Endothelial cell (in vitro differentiated cells): ENCODE measurements at places on chromosomes 5 and 9.

- DNase-seq: no peak
- peaks cover 59% of the 10 kb centered on the region for H3K4me1 ChIP-seq
- H3K27me3 ChIP-seq: peaks cover 2% of the 10 kb centered on the region
Observed at GRCh38 chr5:151153766-151154272, 3.8 kb downstream of the ANXA6 start.

GRCh38 chr9:116687074-116687753 is at the start of gene TRIM32:
TRIM32 (plus strand) TSS chr9:116687305; CDS start chr9:116697743, 10,438 bp downstream.
- peak; percentile 96 for DNase-seq
- H3K4me3 ChIP-seq: peak within 1 kb of the TSS; percentile 97
- H3K27me3 ChIP-seq: peaks cover 7% of the 10 kb centered on the region
- peak within 1 kb of the TSS; percentile 70 for H3K27ac ChIP-seq
- H3K36me3 ChIP-seq: no peaks in the 10 kb centered on the region

DNA sequence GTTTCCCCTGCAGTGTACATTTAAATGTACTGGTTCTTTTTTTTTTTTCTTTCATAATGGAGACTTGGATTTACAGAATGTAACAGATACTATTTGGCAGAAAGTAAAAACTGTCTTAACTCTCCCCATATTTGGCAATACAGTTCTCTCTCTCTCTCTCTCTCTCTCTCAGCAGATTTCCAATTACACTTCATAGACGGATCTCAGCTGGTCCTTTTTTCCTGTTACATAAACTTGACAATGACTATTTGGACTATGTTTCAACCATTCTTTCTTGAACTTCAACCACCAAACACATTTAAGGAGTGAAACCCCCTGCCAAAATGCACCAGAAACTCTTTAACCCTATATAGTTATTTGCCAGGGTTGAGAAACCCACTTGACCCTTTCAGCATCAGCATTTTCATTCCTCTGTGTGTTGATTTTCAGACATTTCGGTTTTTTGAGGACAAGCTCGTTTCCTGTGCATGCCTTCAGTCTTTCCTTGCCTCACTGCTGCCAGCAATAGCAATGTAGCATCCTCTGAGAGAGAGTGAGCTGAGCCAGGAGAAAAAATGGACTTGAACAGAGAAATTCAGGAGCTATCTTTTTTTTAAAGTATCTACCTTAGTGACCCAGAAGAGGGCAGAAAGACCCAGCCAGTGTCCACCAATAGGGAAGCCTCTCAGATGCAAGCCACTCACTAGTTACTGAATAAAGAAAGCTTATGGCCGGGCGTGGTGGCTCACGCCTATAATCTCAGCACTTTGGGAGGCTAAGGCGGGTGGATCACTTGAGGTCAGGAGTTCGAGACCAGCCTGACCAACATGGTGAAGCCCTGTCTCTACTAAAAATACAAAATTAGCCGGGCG is 26.0 kb upstream of the GNA14 start:
- no peak for DNase-seq
- H3K4me3 ChIP-seq: no peak overlapping the region
- no peaks in the 10 kb centered on the region for H3K36me3 ChIP-seq

DNA sequence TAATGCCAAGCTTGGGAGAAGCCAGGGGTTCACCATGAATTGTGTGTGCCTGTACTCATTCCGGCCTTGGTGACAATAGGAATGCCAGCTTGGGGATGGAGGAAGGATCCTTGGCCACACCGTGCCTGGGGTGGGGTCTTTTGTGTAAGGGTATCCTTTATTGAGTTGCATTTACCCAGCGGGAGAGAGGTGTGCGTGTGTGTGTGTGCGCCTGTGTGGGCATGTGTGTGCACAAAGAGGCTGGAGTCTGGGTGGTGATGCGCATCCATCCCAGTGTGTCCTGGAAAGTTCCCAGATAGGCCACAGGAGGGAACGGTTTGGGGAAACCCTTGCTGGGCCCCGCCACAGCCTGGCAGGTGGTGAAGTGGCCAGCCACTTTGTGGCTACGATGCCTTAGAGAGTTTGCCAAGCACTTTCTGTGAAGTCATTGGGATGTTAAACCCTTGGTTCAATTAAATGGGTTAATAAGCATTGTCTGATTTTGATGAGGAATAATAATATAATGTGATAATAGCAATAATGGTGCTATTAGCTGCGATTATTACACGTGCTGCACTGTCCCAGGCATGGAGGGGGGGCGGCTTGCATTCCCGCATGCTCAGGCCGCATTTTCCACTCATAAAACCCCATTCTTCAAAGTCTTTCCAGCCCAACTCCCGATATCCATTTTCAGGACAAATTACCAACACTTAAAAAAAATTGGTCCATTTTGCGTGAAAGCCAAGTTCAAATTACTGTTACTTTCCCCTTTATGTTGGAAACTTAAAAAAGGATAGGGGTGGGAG is 13.7 kb downstream of the PITX1 start:
- no peaks in the 10 kb centered on the region for H3K4me1 ChIP-seq
- no peak overlapping the region for H3K4me3 ChIP-seq
- H3K27me3 ChIP-seq: peaks cover 5% of the 10 kb centered on the region
- no peak for DNase-seq
- H3K27ac ChIP-seq: no peak overlapping the region

GRCh38 chr5:107933326-107933725 is 262.6 kb upstream of the EFNA5 start:
- peaks cover 2% of the 10 kb centered on the region for H3K27me3 ChIP-seq
- H3K27ac ChIP-seq: no peak overlapping the region
- peaks cover 4% of the 10 kb centered on the region for H3K4me1 ChIP-seq
